ENCODE measurements at places on chromosomes 7 and 10. TPM values are rescaled to one million over a fixed set of nuclear protein-coding genes. Genes with fewer than 3 reads are reported as not detected.

UCN3 gene
- total RNA-seq = not detected

ACSL5 gene
- 5.3 TPM for total RNA-seq

SERPINE1 gene
- total RNA-seq = 14.1 TPM

NPFFR1 gene
- total RNA-seq = not detected

SLC26A5 gene
- 0.54 TPM for total RNA-seq

NME8 gene
- total RNA-seq = not detected

PRLHR gene
- not detected for total RNA-seq

TRPV5 gene
- total RNA-seq = not detected

OR13A1 gene
- 0.16 TPM for total RNA-seq

DNAJB6 gene
- 128 TPM for total RNA-seq

COMTD1 gene
- total RNA-seq = 7.8 TPM

ELFN1 gene
- 0.54 TPM for total RNA-seq

DYNC1I1 gene
- 65.2 TPM for total RNA-seq

XRCC2 gene
- 0.36 TPM for total RNA-seq

CLCN1 gene
- not detected for total RNA-seq

HERC4 gene
- total RNA-seq = 49.2 TPM

NEBL gene
- 2.1 TPM for total RNA-seq

AASS gene
- 24.6 TPM for total RNA-seq

CABCOCO1 gene
- total RNA-seq = 0.36 TPM

CFTR gene
- total RNA-seq = 1.1 TPM

RELN gene
- total RNA-seq = 9.2 TPM

GPR15LG gene
- not detected for total RNA-seq

MLXIPL gene
- total RNA-seq = 7.2 TPM

ADCY1 gene
- total RNA-seq = 0.27 TPM

MYOZ1 gene
- total RNA-seq = not detected

FAM221A gene
- total RNA-seq = 11.9 TPM

HECW1 gene
- 7.8 TPM for total RNA-seq

MYPN gene
- not detected for total RNA-seq

AKR1C8 gene
- not detected for total RNA-seq

NODAL gene
- total RNA-seq = not detected

MMP21 gene
- total RNA-seq = not detected

TUBAL3 gene
- total RNA-seq = not detected

LRRTM3 gene
- total RNA-seq = not detected

EVX1 gene
- total RNA-seq = not detected

CLEC5A gene
- not detected for total RNA-seq

SDK1 gene
- 11.8 TPM for total RNA-seq

TAS2R5 gene
- 2.5 TPM for total RNA-seq

CPXM2 gene
- total RNA-seq = 48.5 TPM

FEZF1 gene
- not detected for total RNA-seq

CYP2C19 gene
- not detected for total RNA-seq
